ENCODE measurements at places on chromosomes 1 and 21.

- DNase-seq: no peak
These were observed 47.9 kb downstream of the CAPN9 start for GRCh38 chr1:230794871-230795605.

GRCh38 chr1:21596628-21597027 is 72.5 kb downstream of the RAP1GAP start:
- no peak for DNase-seq

GRCh38 chr21:45248893-45249381 is 38.8 kb downstream of the POFUT2 start:
- DNase-seq: peak; percentile 89

DNA sequence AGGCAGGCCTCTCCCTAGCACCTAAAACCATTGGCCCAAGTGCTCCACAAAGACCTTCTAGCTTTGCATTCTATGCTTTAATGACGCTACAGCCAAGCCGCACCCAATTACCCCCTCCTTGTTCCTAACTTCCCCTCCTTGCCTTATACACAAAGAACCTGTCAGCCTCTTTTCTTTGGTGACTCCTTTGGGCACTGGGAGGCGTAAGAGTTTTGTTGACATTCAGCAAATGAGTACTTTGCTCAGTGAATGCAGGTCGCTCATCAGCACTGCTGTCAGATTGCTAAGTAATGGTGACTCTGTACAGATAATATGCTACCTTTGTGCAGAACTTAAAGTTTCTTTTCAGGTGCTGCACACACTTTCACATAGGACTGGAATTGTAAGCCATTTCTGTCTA is 187.6 kb upstream of the FAM78B start:
- no peak for DNase-seq

GRCh38 chr1:109609881-109610280 is 9.5 kb downstream of the GNAT2 start:
- no peak for DNase-seq

GRCh38 chr1:89762779-89763648 is 57.8 kb upstream of the LRRC8D start:
- peak; percentile 84 for DNase-seq

DNA sequence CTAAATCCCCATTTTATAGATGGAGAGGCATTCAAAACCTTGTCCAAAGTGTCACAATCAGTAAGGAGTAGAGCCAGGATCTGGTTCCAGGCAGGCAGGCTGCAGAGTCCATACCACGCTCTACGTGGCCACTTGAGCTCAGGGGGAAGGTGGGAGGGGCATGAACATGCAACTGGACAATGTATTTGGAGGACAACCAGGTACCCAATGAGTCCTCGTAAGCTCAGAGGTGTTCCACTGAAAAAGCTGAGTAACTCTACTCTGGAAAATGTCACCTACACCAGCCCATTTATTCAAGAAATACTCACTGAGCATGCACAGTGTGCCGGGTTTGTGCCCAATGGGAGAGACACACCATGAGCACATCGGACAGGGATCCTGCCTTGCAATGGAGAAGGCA is 11.2 kb upstream of the GUCA2B start:
- no peak for DNase-seq

DNA sequence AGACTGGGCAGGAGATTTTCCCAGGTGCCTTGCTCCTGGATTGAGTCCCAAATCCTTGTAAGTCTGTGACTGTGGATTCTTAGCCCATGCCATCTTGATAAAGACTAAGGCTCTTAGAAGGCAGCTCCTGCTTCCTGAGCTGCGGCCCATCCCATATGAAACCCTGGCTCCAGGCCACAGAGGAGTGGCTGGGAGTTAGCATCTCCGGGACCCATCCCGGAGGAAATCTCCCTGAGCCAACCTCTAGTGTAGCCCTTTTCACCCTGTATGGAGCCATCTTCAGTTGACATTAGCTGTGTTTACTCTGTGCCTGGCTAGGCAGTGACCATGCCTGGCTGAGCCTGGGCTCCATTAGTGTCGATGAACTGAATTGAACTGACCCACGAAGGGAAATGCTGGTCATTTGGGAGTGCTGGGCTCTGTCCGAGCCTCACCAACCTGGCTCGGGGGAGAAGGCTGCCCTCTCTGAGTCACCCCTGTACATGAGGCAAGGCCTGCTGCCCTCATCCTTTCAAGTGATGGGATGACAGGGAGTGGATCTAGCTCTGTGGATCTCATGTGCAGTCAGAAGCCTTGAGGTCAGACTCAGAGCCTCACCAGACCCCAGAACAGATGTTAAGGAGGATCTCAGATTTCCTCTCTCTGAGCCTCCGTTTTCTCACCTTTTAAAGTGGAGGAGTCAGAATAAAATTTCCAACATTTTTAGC is 37.5 kb downstream of the LGR6 start:
- DNase-seq: peak; percentile 86

DNA sequence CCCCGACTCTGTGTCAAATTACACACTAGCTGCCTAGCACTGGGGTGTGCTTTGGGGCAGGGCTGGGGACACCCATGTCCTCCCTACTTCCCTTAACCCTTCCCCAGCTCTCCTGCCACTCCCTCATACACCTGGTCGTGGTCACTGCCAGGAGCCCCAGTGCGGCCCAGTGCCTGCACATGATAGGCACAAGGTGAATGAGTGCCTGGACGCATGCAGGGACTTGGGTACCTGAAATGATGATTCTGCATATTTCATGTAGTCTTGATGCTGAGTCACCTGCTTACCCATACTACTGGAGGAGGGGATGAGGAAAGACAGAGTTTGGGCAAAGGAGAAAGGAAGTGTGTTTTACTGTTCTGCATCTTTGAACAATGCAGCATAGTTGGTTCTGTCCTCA is 1.5 kb upstream of the VANGL2 start:
- DNase-seq: no peak

DNA sequence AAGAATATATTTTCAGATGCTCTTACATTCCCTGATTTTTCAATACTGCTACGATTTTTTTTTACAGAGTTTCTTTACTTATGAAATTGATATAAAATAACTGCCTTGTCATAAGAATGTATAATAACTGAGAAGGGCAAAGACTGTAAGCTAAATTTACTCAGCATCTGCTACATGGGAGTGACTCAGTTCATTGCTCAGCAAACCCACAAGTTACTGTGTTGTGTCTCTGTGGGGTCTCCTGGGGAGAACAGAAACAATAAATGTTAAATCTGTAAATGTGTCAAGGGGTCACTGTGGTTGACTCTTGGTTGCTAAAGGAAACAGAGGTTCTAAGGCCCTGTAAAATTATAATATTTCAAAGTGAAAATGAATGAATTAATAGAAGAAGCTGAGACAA is 210.3 kb upstream of the CACYBP start:
- no peak for DNase-seq

- no peak for DNase-seq
These were observed 120.5 kb downstream of the PRDM2 start for GRCh38 chr1:13820456-13820855.

GRCh38 chr1:14003552-14003951 is 303.6 kb downstream of the PRDM2 start:
- no peak for DNase-seq

DNA sequence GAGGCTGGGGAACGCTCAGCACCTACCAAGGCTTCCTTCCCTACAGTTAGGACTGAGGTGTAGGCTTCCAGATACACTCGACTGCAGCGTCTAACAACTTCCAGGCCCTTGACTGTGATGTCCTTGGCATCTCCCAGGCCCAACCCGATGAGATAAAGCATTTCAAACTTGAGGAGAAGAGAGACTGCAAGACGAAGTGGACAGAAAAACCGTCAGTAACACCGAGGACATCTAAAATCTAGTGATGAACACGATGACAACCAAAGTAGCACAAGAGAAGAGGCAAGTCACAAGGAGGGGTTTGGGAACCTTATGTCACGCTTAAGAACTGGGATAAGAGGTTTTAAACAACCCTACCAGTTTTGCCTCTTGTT is 314 bp downstream of the DPH5 start:
- no peak for DNase-seq

DNA sequence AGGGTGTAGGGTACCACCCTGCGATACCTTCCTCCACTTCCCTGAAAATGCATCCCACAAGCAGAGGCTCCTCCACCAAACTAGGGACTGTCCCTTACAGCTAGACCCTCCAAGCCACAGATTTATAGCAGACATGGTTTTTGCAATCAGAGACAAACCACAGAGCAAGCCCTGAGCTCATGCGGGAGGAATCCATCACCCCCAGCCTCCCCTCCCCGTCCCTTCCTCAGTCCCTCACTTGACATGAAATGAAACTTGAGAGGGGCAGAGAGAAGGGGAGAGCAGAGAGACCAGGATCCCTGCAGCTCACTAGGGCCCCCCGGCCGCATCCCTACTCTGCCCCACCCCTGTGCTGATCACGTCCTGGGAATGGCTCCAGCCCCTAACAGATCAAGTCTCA is 94.9 kb downstream of the MRPL37 start:
- DNase-seq: no peak

DNA sequence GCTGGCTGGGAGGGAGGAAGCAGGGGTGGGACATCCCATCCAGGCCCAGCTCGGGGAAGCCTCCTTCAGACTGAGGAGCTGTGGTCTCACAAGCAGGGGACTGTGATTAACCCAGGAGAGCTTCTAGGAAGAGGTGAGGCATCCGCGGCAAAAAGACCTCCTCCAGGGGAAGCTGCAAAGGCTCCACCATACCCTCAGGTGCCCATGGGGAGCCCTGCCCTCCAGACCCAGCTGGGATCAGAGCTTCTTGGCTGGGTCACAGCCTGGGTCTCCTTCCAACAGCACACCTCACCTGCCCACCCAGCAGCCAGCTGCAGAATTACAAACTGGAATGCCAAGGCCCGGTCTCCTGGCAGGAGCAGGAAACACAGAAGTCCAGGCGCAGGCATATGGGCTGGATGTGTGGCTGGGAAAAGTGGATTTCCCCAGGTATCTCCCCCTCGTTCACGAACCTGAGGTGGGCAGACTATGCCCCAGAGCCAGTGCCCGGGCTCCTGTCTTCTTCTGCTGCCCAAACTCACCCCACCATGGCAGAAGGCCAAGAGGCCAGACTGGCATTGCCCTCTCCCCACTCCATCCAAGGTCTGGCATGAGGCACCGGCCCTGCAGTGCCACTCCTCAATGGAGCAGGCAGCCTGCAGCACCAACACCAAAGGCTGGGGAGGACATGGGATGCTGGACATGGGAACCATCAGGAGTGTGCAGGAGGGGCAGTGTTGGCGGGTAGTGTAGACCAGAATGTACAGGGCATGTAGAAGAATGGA is 15.4 kb upstream of the ARF1 start:
- no peak for DNase-seq

DNA sequence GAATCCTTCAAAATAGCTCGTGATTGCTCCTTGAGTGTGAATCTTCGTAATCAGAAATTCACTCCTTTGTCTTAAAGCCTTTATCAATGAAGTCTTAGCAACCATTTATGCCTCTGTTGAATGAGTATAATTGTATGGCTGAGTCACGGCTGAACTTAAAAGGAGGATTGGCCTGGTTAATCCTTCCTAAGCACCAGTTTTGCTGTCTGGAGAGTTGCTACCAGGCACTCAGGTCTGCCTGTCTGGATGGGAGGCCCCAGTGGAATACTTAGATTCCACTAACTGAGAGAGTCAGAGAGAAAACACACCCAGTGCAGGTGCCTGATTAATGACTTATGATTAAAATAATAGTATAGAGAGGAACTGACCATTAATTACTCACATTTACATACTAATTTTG is 7.6 kb upstream of the HHAT start:
- DNase-seq: peak; percentile 82

- DNase-seq: no peak
These were observed 17.1 kb upstream of the RNF11 start for GRCh38 chr1:51219022-51219421.

GRCh38 chr1:218568962-218569550 is 223.9 kb downstream of the TGFB2 start:
- no peak for DNase-seq

DNA sequence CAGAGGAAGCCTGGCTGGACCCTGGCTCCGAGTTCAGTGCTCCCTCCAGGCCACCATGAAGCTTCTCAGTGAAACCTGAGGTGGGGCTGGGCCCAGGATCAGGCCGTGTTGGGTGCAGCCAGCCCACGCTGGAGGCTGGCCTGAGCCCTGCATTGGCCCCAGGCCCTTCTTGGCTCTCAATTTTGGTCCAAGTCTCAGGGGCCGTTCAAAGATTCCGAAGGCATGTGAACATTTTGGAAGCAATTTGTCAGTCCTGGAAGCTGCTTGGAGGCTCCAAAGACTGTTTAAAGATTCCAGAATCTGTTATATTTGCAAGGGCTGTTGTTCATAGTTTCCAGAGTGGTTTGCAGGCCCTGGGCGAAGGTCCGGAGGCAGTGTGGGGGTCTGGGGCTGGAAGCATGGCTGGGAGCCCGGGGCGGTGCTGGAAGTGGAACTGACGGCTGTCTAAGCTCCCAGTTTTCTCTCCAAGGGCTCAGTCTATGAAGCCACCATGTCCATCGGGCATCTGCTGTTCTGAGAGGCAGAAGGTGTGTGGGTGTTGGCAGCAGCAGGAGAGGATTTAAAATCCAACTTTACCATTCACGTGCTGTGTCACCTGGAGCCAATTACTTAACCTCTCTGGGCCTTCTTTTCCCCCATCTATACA is 104.9 kb downstream of the EPHB2 start:
- no peak for DNase-seq

DNA sequence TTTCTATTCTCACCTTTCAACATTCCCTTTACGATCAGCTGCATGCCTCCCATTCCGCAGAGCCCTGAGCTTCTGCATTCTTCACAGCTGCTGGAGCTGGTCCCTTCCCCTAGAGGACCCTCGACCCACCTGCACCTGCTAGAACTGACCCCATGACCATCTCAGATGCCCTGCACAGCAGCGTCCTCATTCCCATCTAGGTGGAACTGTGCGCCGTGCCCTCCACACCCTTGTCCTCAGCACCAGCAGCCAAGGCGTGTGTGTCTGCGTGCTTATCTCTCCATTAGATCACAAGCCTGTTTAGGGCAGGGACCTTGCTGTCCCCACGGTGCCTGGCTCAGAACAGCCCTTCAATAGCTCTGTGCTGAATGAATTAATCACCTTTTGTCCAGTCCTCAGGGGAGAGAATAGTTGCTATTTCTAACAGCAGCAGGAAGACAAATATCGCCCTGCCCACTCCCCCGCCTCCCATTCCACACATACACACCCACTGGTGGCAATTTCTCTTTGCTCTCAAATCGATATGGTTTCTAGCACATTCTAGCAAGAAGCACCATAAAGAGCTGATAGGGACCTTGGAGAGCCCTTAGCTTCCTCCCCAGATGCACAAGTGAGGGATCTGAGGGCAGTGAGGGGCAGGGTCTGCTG is 61.7 kb downstream of the KCNN3 start:
- no peak for DNase-seq

GRCh38 chr1:178973652-178974101 is 52.0 kb upstream of the FAM20B start:
- no peak for DNase-seq

DNA sequence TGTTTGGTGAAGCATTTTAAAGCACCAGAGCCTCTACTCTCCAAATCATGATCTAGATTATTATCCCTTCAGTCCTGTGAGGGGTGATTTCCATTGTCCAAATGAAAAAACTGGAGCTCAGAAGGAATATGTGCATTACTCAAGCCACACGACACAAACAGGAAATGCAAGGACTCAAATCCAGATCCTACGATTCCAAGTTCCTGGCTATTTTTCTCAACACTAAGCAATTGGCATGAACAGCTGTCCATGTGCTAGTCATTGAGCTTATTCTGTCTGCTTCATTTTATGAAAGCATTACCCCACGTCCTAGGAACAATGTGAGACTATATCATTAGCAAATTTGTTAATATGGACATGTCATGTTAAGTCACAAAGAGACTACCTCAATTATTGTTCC is 273.1 kb upstream of the LYPLAL1 start:
- no peak for DNase-seq

GRCh38 chr1:61638911-61639605 is 85.9 kb downstream of the TM2D1 start:
- DNase-seq: no peak
